ENCODE measurements at places on chromosomes 2 and 18. TPM values are rescaled to one million over a fixed set of nuclear protein-coding genes. Genes with fewer than 3 reads are reported as not detected.
A peak's percentile ranks its signal among the peaks of the same experiment; 100 is the strongest.

Gene TTN
- total RNA-seq = not detected

Gene NEURL3
- not detected for total RNA-seq

Gene CTLA4
- total RNA-seq = not detected

Gene MPP4
- total RNA-seq = 3.8 TPM

Gene AQP12B
- not detected for total RNA-seq

Gene TRABD2A
- 5.7 TPM for total RNA-seq

Gene MARS2
- total RNA-seq = 5.8 TPM

Gene GLI2
- 5.1 TPM for total RNA-seq

Gene BOK
- 36.0 TPM for total RNA-seq

Gene LYG1
- total RNA-seq = not detected

GRCh38 chr2:219386532-219387280, 1.0 kb downstream of the DNPEP start:
- DNase-seq = peak; percentile 39

- peak; percentile 57 for DNase-seq
Measured at GRCh38 chr18:75207310-75208154, 1.4 kb downstream of the PTGR3 start.

- DNase-seq = no peak
Measured at GRCh38 chr2:68812251-68812650, 58.9 kb downstream of the BMP10 start.

GRCh38 chr2:32095671-32096070, 32.3 kb downstream of the SPAST start:
- no peak for DNase-seq

- DNase-seq = no peak
Measured at GRCh38 chr2:117968722-117969121, 45.1 kb downstream of the CCDC93 start.

- no peak for DNase-seq
Measured at GRCh38 chr2:174002679-174003078, 37.5 kb upstream of the SP3 start.

DNA sequence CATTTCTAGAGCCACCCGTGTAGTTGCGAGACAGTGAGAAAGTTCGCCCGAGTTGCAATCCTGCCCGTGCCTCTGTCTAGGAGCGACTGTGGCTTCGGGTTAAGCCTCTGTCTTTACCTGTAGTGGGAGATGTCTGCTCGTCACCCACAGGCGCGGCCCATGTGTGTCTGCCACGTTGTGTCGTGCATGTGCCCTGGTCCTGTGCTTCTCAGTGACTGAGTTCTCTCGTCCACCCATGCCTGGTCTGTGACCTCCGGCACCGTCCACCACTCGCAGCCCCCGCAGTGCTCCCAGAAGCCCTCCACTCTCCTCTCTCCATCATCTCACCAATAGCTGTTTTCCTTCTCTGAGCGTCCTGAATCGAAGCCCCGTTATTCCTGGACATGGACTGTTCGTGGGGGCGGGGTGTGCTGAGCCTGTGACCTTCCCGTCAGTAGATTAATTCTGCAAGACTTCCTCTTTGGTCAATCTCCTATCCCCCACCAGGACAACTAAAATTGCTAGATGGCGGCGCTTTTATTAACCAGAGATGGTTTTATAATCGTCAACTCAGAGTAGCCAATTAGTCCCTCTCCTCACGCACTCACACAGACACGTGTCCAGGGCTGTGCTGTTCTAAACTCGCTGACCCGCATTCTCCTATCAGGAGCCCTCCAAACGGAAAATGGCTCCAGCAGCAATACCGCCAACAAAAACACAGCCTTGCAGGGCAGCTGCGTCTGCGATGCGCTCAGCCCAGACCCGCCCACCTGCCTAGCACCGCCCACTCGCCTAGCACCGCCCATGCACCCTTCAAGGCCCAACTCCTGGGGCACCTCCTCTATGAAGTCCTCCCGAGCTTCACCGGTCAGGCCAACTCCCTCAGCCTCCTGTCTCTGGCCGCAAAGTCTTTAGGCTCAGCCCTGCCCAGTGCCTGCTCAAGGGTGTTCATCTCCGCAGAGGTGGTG, 119.4 kb downstream of the TWIST2 start:
- no peak for DNase-seq

- DNase-seq = no peak
Measured at GRCh38 chr2:199740111-199740428, 110.9 kb downstream of the FTCDNL1 start.

GRCh38 chr2:188668017-188668680, 306.0 kb upstream of the COL3A1 start:
- DNase-seq = peak; percentile 80

DNA sequence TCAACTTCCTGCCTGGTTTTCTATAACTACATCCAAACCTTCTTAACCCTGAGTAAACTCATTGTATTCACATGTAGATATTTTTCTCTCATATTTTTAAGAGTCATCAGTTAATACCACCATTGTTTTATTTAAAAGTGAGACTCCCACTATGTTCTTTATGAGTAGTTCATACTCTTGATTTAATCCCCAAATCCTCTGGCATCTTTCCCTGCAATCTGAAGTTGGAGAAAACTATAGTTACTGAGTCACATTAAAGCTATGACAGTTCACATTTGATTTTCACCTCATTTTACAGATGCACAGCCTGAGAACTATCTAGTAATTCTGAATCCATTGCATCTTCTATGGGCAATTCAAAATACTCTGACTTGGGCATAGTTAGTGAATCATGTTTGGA, 1358.7 kb upstream of the NRXN1 start:
- DNase-seq = no peak

- peak; percentile 85 for DNase-seq
Measured at GRCh38 chr18:31685097-31686082, 1.0 kb upstream of the B4GALT6 start.

DNA sequence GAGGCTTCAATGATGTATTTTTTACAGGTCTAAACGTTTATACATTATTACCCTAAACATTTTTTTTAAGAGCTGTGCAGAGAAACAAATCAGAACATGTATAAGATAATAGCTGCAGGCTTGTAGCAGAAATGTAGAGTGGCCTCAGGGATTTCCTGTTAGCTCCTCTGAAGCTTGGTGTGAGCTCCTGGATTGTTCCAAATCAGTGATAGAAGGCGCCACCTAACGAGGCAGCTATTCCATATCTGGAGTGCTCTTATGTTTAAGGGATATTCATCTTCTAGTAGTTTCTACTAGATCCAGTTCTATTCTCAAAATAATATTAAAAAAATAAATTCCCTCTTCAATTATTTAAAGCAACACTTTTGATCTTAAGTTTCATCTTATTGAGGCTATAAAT, 93.1 kb downstream of the LRP1B start:
- no peak for DNase-seq

DNA sequence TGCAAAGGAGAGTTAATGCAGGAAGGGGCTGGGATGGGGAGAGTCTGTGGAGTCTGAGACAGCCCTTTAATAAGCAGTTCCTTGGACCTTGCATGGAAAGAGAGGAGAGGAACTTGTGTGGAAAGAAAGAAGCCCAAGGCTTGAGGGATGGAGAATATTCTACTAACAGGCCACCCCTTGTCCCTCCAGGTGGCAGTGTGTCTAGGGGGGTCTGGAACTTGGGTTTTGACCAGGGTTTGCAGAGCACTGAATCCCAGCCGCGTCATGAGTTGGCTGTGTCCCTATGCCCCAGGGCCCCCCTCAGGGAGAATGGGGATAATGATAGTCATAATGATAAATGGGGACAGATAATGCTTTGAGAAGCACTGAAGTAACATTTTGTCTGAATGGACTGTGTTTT, 15.0 kb downstream of the TCF7L1 start:
- no peak for DNase-seq

GRCh38 chr2:143401861-143402260, 272.6 kb downstream of the ARHGAP15 start:
- no peak for DNase-seq

- peak; percentile 9 for DNase-seq
Measured at GRCh38 chr18:8536231-8536630, 73.0 kb upstream of the RAB12 start.

DNA sequence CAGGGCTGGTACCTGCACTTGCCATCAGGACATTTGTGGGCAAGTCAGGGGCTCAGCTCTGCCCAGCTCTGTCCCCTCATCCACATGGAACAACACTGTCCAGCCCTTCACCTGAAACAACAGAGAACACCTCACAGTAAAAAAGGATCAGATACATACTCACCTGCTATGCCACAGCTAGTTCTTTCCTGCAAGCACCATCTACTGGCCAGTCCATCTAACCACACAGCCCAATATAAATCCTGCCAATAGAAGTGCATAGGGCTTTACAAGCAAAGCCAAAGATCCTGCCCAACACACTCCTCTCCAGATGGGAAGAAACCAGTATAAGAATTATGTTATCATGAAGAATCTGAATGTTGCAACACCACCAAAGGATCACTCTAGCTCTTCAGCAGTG, 52.2 kb upstream of the GALNT13 start:
- no peak for DNase-seq

- DNase-seq = no peak
Measured at GRCh38 chr18:50775726-50776125, 44.1 kb downstream of the MRO start.

- no peak for DNase-seq
Measured at GRCh38 chr2:210443527-210443926, 33.0 kb downstream of the LANCL1 start.

DNA sequence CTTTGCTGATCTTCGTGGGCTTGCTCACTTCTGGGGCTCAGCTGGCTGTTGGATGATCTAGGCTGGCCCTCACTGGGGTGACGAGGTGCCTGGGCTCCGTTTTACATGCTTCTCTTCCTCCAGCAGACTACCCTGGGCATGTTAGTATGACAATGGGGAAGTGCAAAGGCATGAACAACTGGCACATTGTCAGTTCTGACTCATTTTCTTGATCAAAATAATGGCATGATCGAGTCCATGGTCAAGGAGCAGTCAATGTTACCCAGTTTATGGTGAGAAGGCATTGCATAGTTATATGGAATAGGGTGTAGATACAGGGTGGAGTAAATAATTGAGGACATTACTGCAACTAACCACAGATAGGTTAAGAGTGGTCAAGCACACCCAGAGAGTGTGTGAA, 10.0 kb upstream of the UPP2 start:
- no peak for DNase-seq

DNA sequence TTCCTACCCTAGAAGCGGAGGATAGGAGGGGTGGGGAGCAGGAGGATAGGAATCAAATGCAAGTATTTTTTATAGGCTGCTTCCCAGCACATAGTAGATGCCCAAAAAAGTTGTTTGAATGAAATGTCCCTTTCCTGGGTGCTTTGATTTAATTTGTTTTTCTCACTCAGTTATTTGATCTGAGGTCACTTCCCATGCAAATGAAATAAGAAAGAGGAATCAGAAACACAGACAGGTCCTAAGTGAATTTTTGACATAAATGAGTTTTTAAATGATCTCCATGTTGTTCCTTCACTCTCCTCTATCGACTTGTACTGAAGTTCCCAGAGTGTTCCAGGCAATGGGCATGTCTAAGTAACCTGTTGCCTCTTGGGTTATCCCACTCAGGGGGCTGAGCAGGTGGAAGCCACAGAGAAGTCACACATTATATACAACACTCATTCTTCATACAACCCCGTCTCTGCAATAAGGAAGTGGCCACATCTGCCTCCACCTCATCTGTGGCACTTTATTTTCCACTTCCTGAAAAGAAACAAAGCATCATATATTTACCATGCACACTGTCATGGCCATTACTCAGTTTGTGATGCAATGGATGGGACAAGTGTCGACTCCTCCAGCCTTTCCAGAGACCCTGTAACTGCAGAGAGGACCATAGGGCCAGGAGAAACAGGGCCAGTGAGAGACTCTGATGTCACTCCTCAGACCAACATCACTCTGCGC, 81.9 kb upstream of the ZNF397 start:
- DNase-seq = no peak

DNA sequence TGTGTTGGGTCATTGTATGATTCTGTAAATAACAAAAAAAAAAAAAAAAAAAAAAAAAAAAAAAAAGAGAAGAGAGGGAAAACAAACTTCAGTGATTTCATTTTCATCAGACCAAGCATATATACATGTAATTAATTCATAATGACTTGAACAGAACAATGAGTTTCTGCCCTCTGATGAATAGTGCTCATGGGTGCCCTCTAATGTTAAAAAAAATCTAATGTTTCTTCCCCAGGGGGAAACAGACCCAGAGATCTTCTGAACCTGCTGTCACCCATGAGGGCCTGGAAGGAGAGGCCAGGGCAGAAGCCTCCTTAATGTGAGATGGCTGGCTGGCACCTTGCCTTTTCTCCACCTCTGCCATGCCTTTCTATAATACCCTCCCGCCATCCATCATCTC, 289.2 kb downstream of the ZNF521 start:
- no peak for DNase-seq

- DNase-seq = no peak
Measured at GRCh38 chr18:2532797-2533196, 38.5 kb downstream of the METTL4 start.

GRCh38 chr2:122737429-122738077, 982.1 kb downstream of the TSN start:
- DNase-seq = peak; percentile 15

- no peak for DNase-seq
Measured at GRCh38 chr2:116953-117352, 70.6 kb upstream of the FAM110C start.

All from GM23248 (cell line).